ENCODE measurements at places on chromosomes 16 and 17.

GRCh38 chr16:65672960-65673359 lies 551.1 kb upstream of the CDH11 start:
- DNase-seq: peak; percentile 62

DNA sequence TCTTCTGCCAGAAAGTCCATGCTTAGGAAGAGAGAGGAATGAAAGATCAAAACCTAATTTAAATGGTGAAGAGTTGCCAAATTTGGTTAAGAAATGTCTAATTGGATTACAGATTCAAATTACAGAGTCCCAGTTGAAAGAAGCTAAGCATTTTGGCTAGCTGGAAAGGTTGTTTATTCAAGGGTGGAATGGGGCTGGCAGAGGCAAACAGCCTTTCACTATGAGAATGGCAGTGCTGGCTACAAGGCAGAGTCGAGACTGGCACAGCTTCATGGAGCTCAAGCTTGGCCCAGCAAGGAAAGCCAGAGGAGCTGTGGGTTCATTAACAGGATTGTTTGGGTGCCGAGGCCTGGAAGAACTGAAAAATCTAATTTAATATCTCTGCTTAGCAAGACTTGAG lies 13.6 kb downstream of the MAP3K3 start:
- no peak for DNase-seq

GRCh38 chr16:10280262-10281170 lies 98.3 kb upstream of the GRIN2A start:
- DNase-seq: no peak

DNA sequence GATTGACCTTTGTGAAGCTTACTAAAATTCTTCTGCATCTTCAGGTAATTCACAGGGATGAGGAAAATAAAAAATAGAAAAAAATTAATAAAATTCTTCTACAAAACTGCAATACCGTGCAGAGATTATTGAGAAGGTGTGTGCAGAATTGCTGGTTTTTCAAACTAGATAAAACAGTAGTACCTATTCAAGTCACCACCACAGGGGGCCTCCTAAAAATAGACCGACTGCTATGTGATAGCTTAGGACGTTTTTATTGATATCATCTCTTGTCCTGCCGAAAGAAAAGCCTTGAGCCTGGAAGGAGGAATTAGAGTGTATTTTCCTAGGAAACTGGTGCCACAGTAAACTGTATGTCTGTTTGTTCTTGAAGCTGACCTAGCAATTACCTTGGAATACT lies 325.9 kb downstream of the ZFHX3 start:
- no peak for DNase-seq

- no peak for DNase-seq
Measured at GRCh38 chr17:61223725-61224124, 175.9 kb upstream of the TBX2 start.

DNA sequence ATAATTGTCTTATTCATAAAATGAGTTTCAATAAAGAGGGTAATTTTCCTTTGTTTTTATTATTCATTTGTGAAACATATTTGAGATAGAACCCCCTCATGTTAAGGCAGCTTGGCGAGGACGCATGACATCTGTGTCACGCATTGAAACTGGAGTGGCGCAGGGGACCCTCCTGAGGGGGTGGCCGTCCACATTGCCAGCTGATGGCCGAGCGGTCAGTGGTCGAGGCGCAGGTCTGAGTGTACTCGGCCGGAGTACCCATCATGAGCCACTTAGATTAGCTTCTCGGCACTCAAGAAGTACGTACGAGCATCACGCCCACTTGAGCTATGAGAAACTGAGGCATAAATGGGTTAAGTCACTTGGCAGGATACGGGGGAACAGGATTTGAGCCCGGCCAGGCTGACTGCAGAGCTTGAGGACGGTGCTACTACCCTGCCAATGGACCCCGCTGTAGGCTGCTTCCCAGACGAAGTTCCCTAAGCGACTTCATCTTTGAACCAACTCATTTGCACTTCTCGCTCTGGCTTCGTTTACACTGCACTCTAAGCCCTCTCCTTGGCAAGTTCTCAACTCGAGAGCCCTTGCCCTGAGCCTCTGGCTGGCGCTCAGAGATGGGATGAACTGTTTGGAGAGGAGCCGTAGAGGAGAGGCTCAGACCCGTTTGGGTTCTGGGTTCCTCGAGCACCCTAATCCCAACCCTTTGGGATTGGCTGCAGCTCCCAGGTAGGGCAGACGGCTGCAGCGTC lies 91.8 kb downstream of the SDK2 start:
- no peak for DNase-seq

GRCh38 chr17:70767102-70767701 lies 597.9 kb downstream of the KCNJ2 start:
- peak; percentile 47 for DNase-seq

- DNase-seq: no peak
Measured at GRCh38 chr17:63496177-63496576, 19.3 kb downstream of the ACE start.

Measured in AG20443 (cell line).